ENCODE measurements at places on chromosomes 2 and 18.

GRCh38 chr2:132503701-132504100 is 87.1 kb downstream of the GPR39 start:
- no peak for DNase-seq

- no peak for DNase-seq
These were observed 166.7 kb downstream of the SH3RF3 start for GRCh38 chr2:109295781-109296117.

GRCh38 chr2:11550901-11551568 is 17.2 kb downstream of the GREB1 start:
- DNase-seq: no peak

GRCh38 chr2:191049728-191050639 is 36.0 kb upstream of the STAT1 start:
- DNase-seq: no peak

GRCh38 chr2:216362730-216363129 is 9.6 kb downstream of the MARCHF4 start:
- DNase-seq: no peak

DNA sequence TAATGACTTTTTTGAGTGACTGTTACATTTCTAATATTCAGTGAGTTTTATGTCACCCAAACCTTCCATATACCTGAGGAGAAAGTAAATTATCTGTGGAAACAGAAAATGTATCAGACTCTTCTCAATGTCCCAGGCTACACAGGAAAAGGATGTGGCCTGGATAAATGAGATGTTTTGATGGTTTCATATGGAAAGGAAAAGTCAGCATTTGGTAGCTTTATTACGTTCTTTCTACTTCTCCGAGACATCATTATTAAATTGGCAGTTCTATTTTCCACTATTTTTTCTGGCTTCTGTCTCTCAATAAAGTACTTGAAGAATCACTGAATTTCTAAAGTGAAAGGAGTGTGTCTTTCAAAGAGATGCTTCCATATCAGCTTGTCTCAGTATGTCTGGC is 847.0 kb upstream of the CRIM1 start:
- DNase-seq: no peak

GRCh38 chr2:99217929-99218501 is 37.0 kb downstream of the MRPL30 start:
- DNase-seq: no peak

GRCh38 chr18:59690996-59691395 is 6.2 kb downstream of the CCBE1 start:
- no peak for DNase-seq

DNA sequence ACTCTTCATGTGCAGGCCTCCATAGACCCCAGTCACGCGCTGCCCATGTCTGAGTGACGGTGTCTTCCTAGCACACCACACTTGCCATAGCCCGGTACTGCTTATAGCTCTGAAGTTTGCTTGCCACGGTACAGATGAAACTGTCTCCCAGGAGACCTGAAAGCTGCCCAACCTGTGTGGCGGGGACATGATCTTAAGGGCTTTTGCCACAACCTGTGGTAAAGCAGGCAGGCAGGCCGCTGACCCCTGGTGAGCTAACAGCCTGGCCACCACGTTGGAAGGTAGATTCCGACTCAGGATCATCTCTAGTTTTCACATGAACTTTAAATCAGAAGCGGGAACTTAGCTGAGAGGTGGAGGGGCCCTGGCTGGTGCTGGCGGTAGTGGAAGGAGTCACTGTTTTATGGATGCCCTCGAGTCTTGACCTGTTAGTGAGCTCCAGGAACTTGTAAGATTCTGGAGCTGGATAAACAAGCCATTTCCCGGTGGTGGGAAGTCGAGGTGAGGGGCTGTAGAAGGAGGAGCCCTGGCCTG is 153.3 kb downstream of the ZNF236 start:
- no peak for DNase-seq

GRCh38 chr2:10489842-10490555 is 41.9 kb upstream of the ODC1 start:
- no peak for DNase-seq

DNA sequence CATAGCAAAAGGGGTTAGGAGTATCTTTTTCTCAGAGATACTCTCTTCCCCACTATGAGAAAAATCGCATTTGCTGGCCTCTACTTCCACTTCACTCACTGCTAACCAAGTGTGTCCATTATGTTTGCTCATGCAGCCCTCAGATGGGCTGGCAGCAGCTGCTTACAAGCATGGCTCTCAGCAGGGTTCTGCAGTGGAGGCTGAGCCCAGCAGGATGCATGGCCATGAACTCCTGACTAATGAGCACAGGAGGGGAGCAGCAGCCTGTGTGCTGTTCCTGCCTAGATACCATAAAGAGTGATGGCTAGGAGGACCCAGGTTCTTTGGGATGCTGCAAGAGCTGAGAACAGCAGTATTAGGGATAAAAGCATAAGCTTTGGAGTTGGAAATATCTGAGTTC is 316.9 kb upstream of the THSD7B start:
- no peak for DNase-seq

DNA sequence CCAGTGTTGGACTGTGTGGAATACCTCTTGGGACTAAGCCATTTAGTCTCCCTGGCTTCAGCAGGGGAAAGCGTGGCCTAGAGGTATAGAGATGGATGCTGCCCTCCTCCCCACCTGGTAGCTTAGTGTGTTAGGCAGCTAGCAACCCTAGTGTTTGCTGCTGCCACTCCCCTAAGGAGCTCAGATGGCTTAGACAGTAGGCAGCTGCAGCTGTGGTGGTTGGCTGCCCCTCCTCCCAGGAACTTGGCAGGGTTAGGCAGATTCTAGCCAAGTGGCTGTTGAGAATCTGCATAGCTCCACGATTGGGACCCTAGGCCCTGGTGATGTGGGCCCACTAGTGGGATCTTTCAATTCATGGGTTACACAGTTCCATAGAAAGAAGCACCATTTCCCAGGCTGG is 550.4 kb upstream of the CHAC2 start:
- no peak for DNase-seq

DNA sequence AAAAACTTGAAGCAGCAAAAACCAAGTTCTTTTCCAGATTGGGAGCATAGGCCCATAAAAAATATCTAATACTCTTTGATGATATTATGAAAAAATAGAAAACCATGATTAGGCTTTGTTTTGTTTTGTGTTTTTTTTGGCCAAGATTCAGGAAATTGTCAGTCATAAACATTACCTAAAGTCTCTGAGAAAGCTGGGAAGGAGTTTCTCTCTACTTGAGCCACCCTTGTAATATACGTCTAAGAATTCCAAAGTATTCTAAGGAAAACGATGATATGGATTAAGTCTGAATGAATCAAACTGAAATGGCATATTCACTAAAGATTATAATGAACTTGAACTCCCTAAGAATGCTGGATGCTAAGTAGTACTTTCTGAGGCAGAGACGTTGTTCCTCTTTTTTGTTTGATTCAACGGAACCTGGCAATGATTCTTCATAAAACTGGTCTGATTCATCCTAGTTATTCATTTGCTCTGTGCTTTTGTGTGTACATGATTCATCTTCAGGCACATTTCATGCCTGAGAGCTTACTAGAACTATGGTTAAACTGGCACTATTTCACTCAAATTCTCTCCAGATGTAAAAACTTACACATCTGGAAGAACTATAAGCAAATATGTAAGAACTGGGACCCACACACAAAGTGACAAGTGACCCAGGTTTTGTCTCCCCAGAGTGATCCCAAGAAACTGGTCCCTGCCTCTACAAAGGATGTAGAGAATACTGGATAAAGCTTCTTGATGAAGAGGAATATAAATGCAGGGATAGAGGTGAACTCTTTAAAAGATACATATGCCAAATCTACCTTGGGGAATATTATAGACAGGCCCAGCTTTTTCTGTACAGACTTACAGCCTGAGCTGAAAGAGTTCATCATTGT is 159.7 kb downstream of the DOCK10 start:
- no peak for DNase-seq

- DNase-seq: peak; percentile 63
These were observed at the start of gene SP140L for GRCh38 chr2:230326453-230327417. SP140L (plus strand) TSS chr2:230327193; CDS start chr2:230327270, 77 bp downstream.

- no peak for DNase-seq
These were observed 76.2 kb upstream of the LRRTM1 start for GRCh38 chr2:80380736-80381135.

DNA sequence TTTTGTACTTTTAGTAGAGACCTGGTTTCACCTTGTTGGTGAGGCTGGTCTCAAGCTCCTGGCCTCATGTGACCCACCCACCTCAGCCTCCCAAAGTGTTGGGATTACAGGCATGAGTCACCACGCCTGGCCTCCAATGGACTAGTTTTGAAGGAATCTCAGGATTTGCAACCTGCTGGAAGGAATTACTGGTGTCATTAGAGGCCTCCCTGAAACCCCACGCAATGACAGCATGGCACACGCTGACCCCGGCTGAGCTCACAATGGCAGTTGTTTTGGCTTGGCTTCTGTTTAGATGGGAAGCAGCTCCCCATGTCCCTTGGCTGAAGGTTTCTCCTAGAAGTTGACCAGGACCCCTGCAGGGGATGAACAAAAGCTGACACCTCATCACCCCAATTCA is 23.1 kb upstream of the COPS8 start:
- DNase-seq: no peak
